Right atrium auricular region (tissue), 2 donors: ENCODE measurements at places on chromosomes 12 and 14. TPM values are rescaled to one million over a fixed set of nuclear protein-coding genes. Genes with fewer than 3 reads are reported as not detected.

DNA sequence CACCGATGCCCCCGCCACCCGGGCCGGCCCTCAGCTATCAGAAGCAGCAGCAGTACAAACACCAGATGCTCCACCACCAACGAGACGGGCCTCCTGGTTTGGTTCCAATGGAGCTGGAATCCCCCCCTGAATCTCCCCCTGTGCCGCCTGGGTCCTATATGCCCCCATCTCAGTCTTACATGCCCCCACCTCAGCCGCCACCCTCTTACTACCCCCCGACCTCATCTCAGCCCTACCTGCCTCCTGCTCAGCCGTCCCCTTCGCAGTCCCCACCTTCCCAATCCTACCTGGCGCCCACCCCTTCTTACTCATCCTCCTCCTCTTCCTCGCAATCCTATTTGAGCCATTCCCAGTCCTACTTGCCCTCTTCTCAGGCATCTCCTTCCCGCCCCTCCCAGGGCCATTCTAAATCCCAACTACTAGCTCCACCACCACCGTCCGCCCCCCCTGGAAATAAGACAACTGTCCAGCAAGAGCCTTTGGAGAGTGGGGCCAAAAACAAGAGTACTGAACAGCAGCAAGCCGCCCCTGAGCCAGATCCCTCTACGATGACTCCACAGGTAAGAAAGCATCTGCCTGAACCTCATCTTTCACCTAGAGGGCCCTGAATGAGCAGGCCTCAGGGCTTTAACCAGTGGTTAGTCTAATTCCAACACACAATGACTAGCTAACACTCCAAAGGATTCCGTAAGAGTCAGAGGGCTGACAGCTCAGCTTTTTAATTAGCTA, 851 bp downstream of the YLPM1 start:
- no peaks in the 10 kb centered on the region for H3K27me3 ChIP-seq
- H3K4me1 ChIP-seq = no peaks in the 10 kb centered on the region
- H3K27ac ChIP-seq = peak overlapping the region; percentile 83

Gene TSHR
- not detected for total RNA-seq

Gene TNFAIP2
- total RNA-seq = 24.5 TPM

- H3K4me1 ChIP-seq = no peaks in the 10 kb centered on the region
- peaks cover 4% of the 10 kb centered on the region for H3K27me3 ChIP-seq
- no peak overlapping the region for H3K4me3 ChIP-seq
- H3K36me3 ChIP-seq = no peaks in the 10 kb centered on the region
These were observed 62.1 kb upstream of the GALNT9 start for GRCh38 chr12:132391326-132392041.

DNA sequence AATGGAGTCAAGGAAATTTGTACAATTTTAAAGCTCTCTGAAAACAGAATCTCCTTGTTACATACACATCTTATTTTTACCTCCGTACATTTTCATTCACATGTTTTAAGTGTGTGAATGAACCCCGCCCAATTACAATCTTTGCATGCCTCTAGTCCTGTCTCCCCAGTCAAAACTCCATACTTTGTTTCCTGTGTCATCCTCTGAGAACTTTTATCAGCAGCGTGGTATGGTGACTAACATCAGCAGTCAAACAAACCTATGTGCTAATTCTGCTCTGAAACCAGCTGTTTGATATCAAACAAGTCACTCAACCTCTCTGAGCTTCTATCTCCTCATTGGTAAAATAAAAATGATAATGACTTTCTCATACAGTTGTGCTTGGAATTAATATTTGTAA, 15.8 kb upstream of the ERGIC2 start:
- no peaks in the 10 kb centered on the region for H3K36me3 ChIP-seq
- no peak overlapping the region for H3K27ac ChIP-seq
- H3K27me3 ChIP-seq = no peaks in the 10 kb centered on the region
- no peaks in the 10 kb centered on the region for H3K4me1 ChIP-seq

- no peak for DNase-seq
- no peaks in the 10 kb centered on the region for H3K36me3 ChIP-seq
- no peaks in the 10 kb centered on the region for H3K4me1 ChIP-seq
- no peak overlapping the region for H3K4me3 ChIP-seq
- no peaks in the 10 kb centered on the region for H3K27me3 ChIP-seq
These were observed 39.1 kb downstream of the SLC8A3 start for GRCh38 chr14:70149596-70150165.

DNA sequence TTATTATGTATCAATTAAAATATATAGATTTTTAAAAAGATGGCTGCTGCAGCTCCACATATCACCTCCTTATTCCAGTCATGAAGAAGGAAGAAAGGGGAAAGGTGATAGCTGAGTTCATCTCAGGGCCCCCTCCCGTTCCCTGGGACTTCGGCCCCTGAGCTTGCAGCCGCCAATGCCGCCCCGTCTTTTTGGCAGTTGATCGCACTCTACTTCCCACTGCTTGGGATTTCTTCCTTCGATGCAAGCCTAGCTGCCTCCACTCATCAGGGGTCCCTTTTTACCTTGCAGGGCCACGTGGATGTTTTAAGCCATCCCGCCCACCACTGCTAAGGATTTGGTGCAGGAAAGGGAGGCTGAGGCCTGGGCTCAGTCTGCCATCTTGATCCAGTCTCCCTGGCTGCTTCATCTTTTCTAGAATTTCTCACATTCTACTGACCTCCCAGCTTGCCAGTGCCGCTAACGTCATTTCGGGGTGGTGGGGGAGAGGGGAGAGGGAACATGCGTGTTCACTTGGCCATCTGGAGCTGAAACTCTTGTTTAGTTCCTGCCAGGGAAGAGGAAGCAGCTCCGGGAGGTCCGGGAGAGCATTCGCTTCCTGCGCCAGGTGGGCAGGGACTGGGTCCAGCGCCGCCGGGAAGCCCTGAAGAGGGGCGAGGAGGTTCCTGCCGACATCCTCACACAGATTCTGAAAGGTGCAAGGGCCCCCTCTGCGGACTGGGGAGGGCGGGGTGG, 31.3 kb downstream of the CYP46A1 start:
- H3K4me1 ChIP-seq = no peaks in the 10 kb centered on the region
- H3K27ac ChIP-seq = no peak overlapping the region
- H3K36me3 ChIP-seq = no peaks in the 10 kb centered on the region
- H3K27me3 ChIP-seq = no peaks in the 10 kb centered on the region
- H3K4me3 ChIP-seq = no peak overlapping the region
- peak; percentile 46 for DNase-seq

GRCh38 chr14:94583557-94583956, 2.3 kb downstream of the SERPINA5 start:
- DNase-seq = no peak
- H3K4me1 ChIP-seq = no peaks in the 10 kb centered on the region
- no peak overlapping the region for H3K27ac ChIP-seq
- no peak overlapping the region for H3K4me3 ChIP-seq

Gene EPYC
- not detected for total RNA-seq

DNA sequence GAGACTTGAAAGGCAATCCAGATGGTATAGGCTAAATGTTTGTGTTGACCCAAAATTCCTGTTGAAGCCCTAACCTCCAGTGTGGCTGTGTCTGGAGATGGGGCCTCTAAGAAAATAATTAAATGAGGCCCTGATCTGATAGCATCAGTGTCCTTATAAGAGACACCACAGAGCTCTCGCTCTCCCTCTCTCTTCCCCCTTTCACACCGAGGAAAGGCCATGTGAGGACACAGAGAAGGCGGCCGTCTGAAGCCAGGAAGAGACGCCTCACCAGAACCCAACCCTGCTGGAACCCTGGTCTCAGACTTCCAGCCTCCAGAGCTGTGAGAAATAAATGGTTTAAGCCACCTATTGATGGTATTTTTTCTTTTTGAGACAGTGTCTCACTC, 87.5 kb downstream of the SCARB1 start:
- H3K4me1 ChIP-seq = no peaks in the 10 kb centered on the region
- DNase-seq = no peak
- H3K36me3 ChIP-seq = no peaks in the 10 kb centered on the region
- no peak overlapping the region for H3K27ac ChIP-seq
- no peak overlapping the region for H3K4me3 ChIP-seq
- H3K27me3 ChIP-seq = no peaks in the 10 kb centered on the region

DNA sequence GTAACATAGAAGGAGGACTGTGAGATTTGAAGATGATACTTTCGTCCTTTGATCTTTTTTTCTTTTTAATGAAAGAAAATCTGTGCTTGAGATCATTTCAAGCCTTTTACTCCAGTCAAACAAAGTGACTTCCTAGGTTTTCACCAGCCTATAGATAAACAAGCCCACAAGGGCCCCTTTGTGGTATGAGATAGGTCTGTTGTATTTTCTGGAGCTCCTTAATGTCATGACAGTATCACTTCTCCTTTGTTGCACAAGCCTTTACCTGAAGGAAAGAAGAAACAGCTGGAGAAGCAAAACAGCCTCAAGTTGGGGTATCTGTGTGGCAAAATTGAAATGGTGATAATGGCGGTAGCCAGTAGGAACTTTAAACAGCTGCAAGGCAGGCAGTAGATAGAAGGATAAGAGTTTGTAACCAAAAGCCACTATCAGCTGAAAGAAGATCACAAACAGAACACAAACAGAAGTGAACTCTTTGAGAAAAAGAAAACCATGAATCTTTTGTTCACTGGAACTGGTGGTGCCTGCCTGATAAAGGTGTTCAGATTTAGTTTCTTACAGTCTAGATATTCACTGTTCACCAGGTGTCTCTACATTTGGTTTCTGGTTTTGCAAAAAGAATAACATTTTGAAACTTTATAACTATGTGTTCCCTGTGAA, 96.8 kb downstream of the LGR5 start:
- no peak overlapping the region for H3K27ac ChIP-seq
- no peaks in the 10 kb centered on the region for H3K27me3 ChIP-seq
- H3K36me3 ChIP-seq = no peaks in the 10 kb centered on the region
- no peaks in the 10 kb centered on the region for H3K4me1 ChIP-seq
- DNase-seq = no peak

DNA sequence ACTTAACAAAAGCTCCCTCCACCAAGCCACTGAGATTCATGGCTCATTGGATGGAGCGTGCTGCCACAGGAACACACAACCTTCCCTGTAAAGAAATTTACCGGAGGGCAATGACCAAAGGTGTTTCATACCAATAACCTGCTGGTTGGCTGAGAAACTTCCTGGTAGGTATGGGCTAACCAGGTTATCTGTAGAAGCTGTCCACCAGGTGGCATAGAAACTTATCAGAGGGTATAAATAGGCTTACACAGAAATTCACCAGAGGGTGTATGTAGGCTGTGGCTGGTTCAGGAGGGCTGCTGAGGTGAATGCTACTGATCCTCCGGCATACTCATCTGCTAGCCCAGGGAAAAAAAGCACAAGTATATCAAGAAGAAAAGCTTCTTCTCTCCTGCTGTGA, 27.1 kb upstream of the MTERF2 start:
- no peaks in the 10 kb centered on the region for H3K27me3 ChIP-seq
- H3K4me1 ChIP-seq = no peaks in the 10 kb centered on the region
- no peak overlapping the region for H3K4me3 ChIP-seq
- no peak overlapping the region for H3K27ac ChIP-seq

DNA sequence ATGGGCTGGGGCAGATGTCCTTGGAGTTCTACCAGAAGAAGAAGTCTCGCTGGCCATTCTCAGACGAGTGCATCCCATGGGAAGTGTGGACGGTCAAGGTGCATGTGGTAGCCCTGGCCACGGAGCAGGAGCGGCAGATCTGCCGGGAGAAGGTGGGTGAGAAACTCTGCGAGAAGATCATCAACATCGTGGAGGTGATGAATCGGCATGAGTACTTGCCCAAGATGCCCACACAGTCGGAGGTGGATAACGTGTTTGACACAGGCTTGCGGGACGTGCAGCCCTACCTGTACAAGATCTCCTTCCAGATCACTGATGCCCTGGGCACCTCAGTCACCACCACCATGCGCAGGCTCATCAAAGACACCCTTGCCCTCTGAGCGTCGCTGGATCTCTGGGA, 2.7 kb upstream of the SMIM41 start:
- no peak overlapping the region for H3K27ac ChIP-seq
- DNase-seq = no peak
- H3K27me3 ChIP-seq = no peaks in the 10 kb centered on the region

DNA sequence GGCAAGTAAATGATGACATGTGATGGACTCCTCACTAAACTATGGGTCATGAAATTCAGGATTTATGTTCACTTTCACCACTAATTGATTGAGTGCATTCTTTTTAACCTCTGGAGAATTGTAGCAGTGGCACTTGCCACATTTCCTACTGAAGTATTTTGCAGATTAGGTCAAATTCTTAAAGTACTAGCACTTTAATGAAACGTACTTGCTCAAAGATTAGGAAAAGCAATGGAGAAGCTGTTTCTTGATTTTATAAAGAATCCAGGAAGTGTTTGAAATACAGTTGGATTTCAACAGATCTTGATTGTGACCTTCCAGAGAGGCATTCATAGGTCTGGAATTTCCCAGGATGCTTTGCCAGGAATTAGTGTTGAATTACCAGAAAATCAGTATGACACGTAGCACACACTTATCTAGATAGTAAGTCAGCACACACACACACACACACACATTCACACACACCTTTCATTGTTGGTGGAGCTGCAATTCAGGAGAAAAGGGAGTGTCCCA, 162.6 kb downstream of the MYRFL start:
- no peak for DNase-seq
- H3K4me3 ChIP-seq = no peak overlapping the region
- H3K36me3 ChIP-seq = no peaks in the 10 kb centered on the region
- H3K27me3 ChIP-seq = no peaks in the 10 kb centered on the region
- H3K27ac ChIP-seq = peak overlapping the region; percentile 55

DNA sequence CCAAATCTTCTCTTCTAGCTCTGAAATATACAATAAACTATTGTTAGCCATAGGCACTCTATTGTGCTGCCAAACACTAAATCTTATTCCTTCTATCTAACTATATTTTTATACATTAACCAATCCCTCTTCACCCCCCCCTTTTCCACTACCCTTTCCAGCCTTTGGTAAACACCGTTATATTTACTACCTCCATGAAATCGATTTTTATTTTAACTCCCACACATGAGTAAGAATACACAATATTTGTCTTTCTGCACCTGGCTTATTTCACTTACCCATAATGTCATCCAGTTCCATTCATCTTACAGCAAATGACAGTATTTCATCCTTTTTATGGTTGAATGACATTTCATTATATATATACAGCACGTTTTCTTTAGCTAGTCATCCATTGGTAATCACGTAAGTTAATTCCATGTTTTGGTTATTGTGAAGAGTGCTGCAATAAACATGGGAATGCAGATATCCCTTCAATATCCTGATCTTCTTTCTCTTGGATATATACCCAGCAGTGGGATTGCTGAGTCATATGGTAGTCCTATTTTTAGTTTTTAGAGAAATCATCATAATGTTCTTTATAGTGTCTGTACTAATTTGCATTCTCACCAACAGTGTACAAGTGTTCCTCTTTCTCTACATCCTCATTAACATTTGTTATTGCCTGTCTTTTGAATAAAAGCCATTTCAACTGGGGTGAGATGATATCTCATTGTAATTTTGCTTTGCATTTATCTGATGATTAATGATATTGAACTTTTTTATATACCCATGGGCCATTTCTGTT, 34.2 kb upstream of the PLBD1 start:
- no peak overlapping the region for H3K27ac ChIP-seq
- DNase-seq = no peak
- no peaks in the 10 kb centered on the region for H3K36me3 ChIP-seq

Gene PRDM4
- 21.0 TPM for total RNA-seq

DNA sequence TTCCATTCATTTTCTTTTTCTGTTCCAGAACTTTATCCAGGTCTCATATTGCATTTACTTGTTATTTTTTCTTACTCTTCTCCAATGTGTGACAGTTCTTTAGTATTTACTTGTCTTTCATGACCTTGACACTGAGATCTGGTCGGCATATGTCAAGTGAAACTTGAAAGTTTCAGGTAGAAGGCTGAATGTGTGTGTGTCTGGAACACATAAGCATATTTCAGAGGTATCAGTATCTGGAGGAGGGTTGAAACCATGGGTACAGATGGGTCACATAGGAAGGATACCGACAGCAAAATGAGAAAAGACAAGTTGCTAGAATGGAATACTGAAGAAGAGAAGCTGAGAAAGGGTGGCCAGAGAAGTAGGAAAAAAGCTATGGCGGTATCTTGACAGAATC, 22.5 kb upstream of the PTGDR start:
- DNase-seq = no peak
- H3K27ac ChIP-seq = no peak overlapping the region
- H3K4me1 ChIP-seq = no peaks in the 10 kb centered on the region
- H3K27me3 ChIP-seq = no peaks in the 10 kb centered on the region
